ENCODE measurements at places on chromosomes 16 and 17. TPM values are rescaled to one million over a fixed set of nuclear protein-coding genes. Genes with fewer than 3 reads are reported as not detected.
A peak's percentile ranks its signal among the peaks of the same experiment; 100 is the strongest.

DNA sequence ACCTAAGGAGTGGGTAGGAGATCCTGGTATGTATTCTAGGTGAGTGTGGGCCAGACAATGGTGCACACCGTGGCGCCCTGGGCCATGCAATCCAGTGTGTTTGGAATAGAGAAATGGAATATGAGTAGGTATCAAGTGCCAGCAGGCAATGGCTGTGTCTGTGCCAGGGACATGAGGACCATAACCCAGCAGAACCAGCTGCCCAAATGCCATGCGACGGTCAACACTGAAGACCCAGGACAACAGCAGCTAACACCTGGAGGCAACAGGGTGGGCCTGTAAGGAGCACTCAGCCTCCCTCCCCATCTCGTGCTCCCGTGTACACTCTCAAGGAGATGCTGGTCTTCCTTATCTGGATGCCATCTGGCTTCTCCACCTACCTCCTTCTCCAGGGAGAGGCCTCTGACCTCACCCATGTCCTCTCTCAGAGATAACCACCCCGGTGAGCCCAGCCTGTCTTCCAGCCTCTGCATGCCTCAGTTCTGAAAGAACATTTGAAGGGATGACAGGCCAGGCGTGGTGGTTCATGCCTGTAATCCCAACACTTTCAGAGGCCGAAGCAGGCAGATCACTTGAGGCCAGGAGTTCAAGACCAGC lies 750 bp upstream of the GSDMB start:
- H3K4me3 ChIP-seq = no peak overlapping the region
- DNase-seq = no peak
- H3K27me3 ChIP-seq = no peaks in the 10 kb centered on the region
- peaks cover 23% of the 10 kb centered on the region for H3K4me1 ChIP-seq

- no peaks in the 10 kb centered on the region for H3K4me1 ChIP-seq
- no peaks in the 10 kb centered on the region for H3K36me3 ChIP-seq
- no peak for DNase-seq
- no peak overlapping the region for H3K27ac ChIP-seq
- no peak overlapping the region for H3K4me3 ChIP-seq
- H3K27me3 ChIP-seq = no peaks in the 10 kb centered on the region
Observed at GRCh38 chr17:12866244-12866643, 76.9 kb downstream of the ARHGAP44 start.

TMEM114 gene
- not detected for total RNA-seq

DNA sequence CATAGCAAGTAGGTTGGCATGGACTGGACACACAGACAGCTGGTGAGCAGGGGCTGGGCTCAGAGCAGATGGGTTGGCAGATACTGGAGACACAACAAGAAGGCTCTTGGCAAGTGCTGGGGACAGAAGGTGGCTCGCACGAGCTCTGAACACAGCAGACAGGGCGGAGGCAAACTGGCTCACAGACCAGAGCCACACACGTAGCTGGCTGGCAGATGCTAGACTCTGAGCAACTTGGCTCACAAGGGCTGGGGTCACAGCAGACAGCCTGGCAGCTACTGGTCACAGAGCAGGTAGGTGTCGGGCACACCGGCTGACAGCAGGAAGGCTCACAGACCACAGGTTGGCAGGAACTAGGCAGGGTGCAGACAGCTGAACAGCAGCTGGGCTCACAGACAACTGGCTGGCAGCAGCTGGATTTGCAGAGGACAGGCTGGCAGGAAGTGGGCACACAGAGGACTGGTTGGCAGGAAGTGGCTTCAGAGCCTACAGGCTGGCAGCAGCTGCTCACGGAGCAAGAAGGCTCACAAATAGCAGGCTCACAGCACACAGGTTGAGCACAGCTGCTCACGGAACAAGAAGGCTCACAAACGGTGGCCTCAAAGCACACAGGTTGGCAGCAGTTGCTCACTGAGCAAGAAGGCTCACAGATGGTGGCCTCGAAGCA lies 725 bp downstream of the KRTAP16-1 start:
- no peaks in the 10 kb centered on the region for H3K4me1 ChIP-seq
- H3K27me3 ChIP-seq = no peaks in the 10 kb centered on the region
- H3K27ac ChIP-seq = peak overlapping the region; percentile 69

LIMD2 gene
- total RNA-seq = 2.6 TPM

DNA sequence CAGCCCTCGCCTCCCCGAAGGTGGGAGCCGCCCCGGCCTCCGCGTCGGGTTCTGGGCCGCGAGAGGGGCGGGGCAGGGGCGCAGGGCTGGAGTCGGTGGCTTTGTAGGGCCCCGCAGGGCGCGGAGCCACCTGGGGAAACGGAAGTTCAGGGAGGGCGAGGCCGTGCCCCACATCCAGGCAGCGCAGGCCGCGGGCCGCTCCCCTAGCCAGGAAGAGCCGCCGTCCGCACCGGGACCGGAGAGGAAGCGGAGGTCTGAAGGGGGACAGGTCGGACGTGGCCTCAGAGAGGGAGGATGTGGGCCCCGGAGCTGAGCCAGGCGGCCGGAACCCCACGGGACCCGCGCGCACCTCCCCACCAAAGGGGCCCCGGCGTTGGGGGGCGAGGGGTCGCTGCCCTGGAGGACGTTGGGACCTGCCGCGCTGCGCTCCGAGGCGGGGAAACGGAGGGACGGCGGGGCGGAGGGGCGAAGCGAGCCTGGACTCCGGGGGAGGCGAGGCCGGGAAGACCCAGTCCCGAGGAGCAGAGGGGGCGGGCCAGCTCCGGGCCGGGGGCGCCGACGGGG lies 482 bp upstream of the SLC16A3 start:
- peak overlapping the region; percentile 89 for H3K27ac ChIP-seq
- H3K4me1 ChIP-seq = peaks cover 42% of the 10 kb centered on the region
- no peak for DNase-seq
- no peaks in the 10 kb centered on the region for H3K36me3 ChIP-seq
- H3K27me3 ChIP-seq = peaks cover 36% of the 10 kb centered on the region

- no peaks in the 10 kb centered on the region for H3K27me3 ChIP-seq
- H3K36me3 ChIP-seq = peaks cover 19% of the 10 kb centered on the region
- peaks cover 49% of the 10 kb centered on the region for H3K4me1 ChIP-seq
- H3K27ac ChIP-seq = peak overlapping the region; percentile 57
Observed at GRCh38 chr17:76714822-76715495, 4.2 kb upstream of the MXRA7 start.

TBC1D3L gene
- 16.6 TPM for total RNA-seq

DNA sequence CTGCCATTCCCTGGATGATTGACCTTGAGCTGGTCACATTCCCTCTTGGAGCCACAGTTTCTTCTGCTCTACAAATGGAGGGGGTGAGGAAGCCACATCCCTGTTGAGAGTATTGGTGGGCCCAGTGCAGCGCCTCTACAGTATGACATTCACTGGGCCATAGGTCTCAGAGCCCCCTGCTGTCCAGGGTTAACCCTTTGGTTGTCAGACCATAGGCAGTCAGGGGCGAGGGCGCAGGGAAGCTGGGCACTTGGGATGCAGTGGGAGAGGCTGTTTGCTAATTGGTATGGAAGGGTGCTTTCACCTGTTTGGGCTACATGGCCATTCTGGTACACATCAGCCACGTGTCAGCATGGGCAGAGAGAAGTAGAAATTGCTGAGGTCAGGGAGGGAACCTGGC lies 27.3 kb upstream of the WFDC1 start:
- H3K4me3 ChIP-seq = no peak overlapping the region
- no peaks in the 10 kb centered on the region for H3K4me1 ChIP-seq
- DNase-seq = no peak
- H3K27ac ChIP-seq = no peak overlapping the region
- H3K36me3 ChIP-seq = no peaks in the 10 kb centered on the region
- H3K27me3 ChIP-seq = no peaks in the 10 kb centered on the region

ACACA gene
- 81.0 TPM for total RNA-seq

GRCh38 chr17:3988297-3989040 lies 24.2 kb upstream of the ATP2A3 start:
- no peak overlapping the region for H3K4me3 ChIP-seq
- no peaks in the 10 kb centered on the region for H3K4me1 ChIP-seq
- no peaks in the 10 kb centered on the region for H3K27me3 ChIP-seq
- no peak overlapping the region for H3K27ac ChIP-seq
- no peak for DNase-seq

GRCh38 chr17:82281502-82282238 lies 8.2 kb upstream of the CSNK1D start:
- no peak overlapping the region for H3K4me3 ChIP-seq
- H3K36me3 ChIP-seq = no peaks in the 10 kb centered on the region
- H3K4me1 ChIP-seq = peaks cover 27% of the 10 kb centered on the region
- no peaks in the 10 kb centered on the region for H3K27me3 ChIP-seq
- H3K27ac ChIP-seq = peak overlapping the region; percentile 70

GDPD1 gene
- 0.59 TPM for total RNA-seq

WBP2 gene
- total RNA-seq = 44.2 TPM

- H3K27me3 ChIP-seq = no peaks in the 10 kb centered on the region
- no peak overlapping the region for H3K4me3 ChIP-seq
- no peak overlapping the region for H3K27ac ChIP-seq
- H3K36me3 ChIP-seq = no peaks in the 10 kb centered on the region
- DNase-seq = no peak
- no peaks in the 10 kb centered on the region for H3K4me1 ChIP-seq
Observed at GRCh38 chr17:51640108-51640622, 379.8 kb downstream of the UTP18 start.

- H3K4me1 ChIP-seq = no peaks in the 10 kb centered on the region
- peak; percentile 10 for DNase-seq
- H3K4me3 ChIP-seq = no peak overlapping the region
- no peaks in the 10 kb centered on the region for H3K36me3 ChIP-seq
- H3K27ac ChIP-seq = no peak overlapping the region
- H3K27me3 ChIP-seq = no peaks in the 10 kb centered on the region
Observed at GRCh38 chr17:6421700-6422604, 13.0 kb downstream of the AIPL1 start.

GRCh38 chr17:73269791-73270190 lies 8.1 kb upstream of the CPSF4L start:
- no peak for DNase-seq
- no peak overlapping the region for H3K27ac ChIP-seq
- H3K4me1 ChIP-seq = no peaks in the 10 kb centered on the region
- no peaks in the 10 kb centered on the region for H3K27me3 ChIP-seq
- no peak overlapping the region for H3K4me3 ChIP-seq
- H3K36me3 ChIP-seq = no peaks in the 10 kb centered on the region

Data from esophagus squamous epithelium (tissue), 5 donors.